ENCODE measurements at places on chromosomes 7 and 10.
A peak's percentile ranks its signal among the peaks of the same experiment; 100 is the strongest.

- H3K27me3 ChIP-seq: no peaks in the 10 kb centered on the region
- H3K4me3 ChIP-seq: no peak overlapping the region
- peak; percentile 93 for ATAC-seq
- H3K36me3 ChIP-seq: no peaks in the 10 kb centered on the region
Observed at GRCh38 chr7:12670000-12670729, 17.3 kb upstream of the ARL4A start.

GRCh38 chr10:60363187-60363586 is 26.5 kb downstream of the ANK3 start:
- no peaks in the 10 kb centered on the region for H3K36me3 ChIP-seq
- H3K4me3 ChIP-seq: no peak overlapping the region
- H3K27me3 ChIP-seq: no peaks in the 10 kb centered on the region

- H3K4me3 ChIP-seq: no peak overlapping the region
- no peaks in the 10 kb centered on the region for H3K4me1 ChIP-seq
- ATAC-seq: no peak
- no peak overlapping the region for H3K27ac ChIP-seq
- H3K36me3 ChIP-seq: no peaks in the 10 kb centered on the region
Observed at GRCh38 chr7:27608776-27609495, 53.7 kb downstream of the HIBADH start.

DNA sequence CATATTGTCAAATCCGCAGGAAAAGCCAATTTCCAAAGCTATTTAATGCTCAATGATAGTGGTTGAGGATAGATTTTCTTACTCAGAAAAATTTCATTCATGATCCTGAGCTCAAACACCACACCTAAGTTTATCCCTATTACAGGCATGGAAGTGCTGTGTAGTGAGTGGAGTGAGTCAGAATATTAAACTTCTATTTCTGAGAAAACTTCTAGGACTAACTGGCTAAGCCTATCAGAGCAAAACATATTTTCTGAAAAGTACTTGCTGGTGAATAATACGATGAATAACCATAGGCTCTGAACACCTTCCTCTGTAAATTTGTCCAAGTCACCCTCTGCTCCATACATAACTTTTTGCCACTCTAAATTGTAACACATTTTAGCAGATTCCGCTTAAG is 221.5 kb downstream of the SUGCT start:
- no peak overlapping the region for H3K27ac ChIP-seq
- H3K4me3 ChIP-seq: no peak overlapping the region
- H3K36me3 ChIP-seq: no peaks in the 10 kb centered on the region

- no peak for ATAC-seq
- H3K27me3 ChIP-seq: no peaks in the 10 kb centered on the region
- H3K36me3 ChIP-seq: peaks cover 68% of the 10 kb centered on the region
- peak overlapping the region; percentile 90 for H3K27ac ChIP-seq
- peak overlapping the region; percentile 86 for H3K4me3 ChIP-seq
Observed at GRCh38 chr10:100986623-100986951, 710 bp downstream of the MRPL43 start.

GRCh38 chr7:116162254-116162653 is 48.1 kb upstream of the TES start:
- H3K27me3 ChIP-seq: no peaks in the 10 kb centered on the region
- ATAC-seq: no peak
- H3K4me1 ChIP-seq: no peaks in the 10 kb centered on the region
- H3K27ac ChIP-seq: no peak overlapping the region

DNA sequence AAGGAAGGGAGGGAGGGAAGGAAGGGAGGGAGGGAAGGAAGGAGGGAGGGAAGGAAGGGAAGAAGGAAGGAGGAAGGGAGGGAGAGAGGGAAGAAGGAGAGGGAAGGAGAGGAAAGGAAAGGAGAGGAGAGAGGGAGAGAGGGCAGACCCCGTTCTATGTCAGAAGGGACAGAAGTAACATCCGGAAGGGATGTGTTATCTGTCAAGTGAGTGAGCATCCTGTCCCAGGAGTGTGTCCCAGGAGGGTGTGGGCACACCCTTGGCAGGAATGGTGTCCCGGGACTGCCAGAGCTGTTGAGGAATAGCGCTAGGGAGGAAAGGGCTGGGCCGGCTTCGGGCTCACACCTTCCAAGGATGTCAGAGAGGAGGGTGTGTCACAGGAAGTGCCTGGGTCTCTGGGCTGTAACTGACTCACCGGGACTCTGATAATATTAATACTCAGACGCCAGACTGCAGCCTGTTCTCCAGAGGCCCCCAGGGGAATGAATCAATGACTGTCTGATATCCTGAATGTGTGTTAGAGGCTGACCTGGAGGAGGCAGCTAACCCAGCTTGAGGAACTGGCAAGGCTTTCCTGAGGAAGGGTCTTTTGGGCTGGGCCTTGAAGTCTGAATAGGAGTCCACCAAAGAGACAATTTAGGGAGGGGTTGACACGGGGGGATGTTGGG is 125.6 kb upstream of the TNRC18 start:
- no peak overlapping the region for H3K4me3 ChIP-seq
- no peaks in the 10 kb centered on the region for H3K27me3 ChIP-seq
- H3K4me1 ChIP-seq: no peaks in the 10 kb centered on the region
- peak; percentile 71 for ATAC-seq
- H3K27ac ChIP-seq: peak overlapping the region; percentile 31

DNA sequence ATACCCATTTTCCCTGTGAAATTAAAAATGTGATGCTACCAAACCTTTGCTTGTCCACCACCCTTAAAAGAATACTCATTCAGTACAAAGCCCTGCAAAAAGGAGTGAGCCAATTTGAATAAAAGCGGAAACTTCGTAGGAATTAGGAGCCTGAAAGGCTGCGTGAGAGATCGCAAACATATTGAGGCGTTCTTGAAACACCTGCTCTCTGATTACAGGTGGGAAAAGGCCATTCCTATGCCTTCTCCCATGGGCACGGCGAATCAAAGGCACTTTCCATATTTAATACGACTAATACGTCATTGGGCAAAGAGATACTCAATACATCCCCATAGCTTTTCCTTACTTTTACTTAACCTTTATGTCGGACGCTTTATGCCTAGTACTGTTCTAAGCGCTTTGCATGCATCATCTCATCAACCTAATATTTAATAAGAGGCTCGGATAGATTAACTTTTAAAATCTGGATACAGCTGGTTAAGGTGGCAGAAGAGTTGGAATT is 30.9 kb upstream of the KMT2E start:
- peak overlapping the region; percentile 71 for H3K4me3 ChIP-seq
- H3K4me1 ChIP-seq: peaks cover 30% of the 10 kb centered on the region
- no peak for ATAC-seq
- H3K36me3 ChIP-seq: no peaks in the 10 kb centered on the region

GRCh38 chr10:72948762-72949161 is 5.8 kb downstream of the PLA2G12B start:
- no peaks in the 10 kb centered on the region for H3K36me3 ChIP-seq
- H3K4me3 ChIP-seq: no peak overlapping the region
- no peak for ATAC-seq
- peaks cover 6% of the 10 kb centered on the region for H3K27me3 ChIP-seq
- no peak overlapping the region for H3K27ac ChIP-seq

- no peak overlapping the region for H3K27ac ChIP-seq
- no peaks in the 10 kb centered on the region for H3K27me3 ChIP-seq
- no peaks in the 10 kb centered on the region for H3K36me3 ChIP-seq
- H3K4me3 ChIP-seq: no peak overlapping the region
Observed at GRCh38 chr10:20233423-20233822, 417.2 kb downstream of the PLXDC2 start.

DNA sequence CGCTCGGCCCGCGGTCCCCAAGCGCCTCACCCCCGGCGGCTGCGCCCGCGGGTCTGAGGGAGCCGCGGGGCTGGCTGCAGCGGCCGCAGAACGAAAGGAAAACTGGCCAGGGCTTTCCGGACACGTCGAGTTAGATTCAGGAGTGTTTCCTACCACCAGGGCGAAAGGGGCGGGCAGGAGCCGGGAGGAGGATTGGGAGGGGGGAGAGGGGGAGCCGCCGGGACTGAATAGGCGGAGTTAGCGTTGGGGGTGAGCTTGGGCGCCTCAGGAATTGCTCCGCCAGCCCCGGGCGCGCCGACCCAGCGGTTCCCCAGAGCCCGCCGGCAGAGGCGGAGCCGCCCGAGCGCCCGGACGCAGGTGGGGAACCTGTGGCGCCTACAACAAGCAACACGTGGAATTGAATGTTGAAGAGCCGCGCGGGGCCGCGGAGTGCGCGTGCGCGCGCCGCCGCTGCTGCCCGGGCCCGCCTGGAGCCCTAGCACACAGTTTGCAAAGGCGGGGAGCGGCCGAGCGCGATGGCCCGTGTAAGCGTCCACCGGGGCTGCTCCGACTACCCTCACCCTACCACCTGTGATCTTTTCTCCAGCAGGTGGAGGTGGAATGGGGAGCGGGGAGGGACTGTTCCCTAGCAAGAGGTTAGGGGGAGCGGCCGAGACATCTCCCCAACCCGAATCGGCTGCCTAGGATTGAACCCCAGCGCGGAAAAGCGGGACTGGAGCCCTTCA is at the start of gene CADPS2:
CADPS2 (minus strand) TSS at position 104 of the 725 bp plus-strand sequence. CDS start 123 bp downstream, outside the sequence.
- ATAC-seq: peak; percentile 92
- peak within 1 kb of the TSS; percentile 82 for H3K4me3 ChIP-seq
- no peaks in the 10 kb centered on the region for H3K36me3 ChIP-seq
- peaks cover 47% of the 10 kb centered on the region for H3K4me1 ChIP-seq

DNA sequence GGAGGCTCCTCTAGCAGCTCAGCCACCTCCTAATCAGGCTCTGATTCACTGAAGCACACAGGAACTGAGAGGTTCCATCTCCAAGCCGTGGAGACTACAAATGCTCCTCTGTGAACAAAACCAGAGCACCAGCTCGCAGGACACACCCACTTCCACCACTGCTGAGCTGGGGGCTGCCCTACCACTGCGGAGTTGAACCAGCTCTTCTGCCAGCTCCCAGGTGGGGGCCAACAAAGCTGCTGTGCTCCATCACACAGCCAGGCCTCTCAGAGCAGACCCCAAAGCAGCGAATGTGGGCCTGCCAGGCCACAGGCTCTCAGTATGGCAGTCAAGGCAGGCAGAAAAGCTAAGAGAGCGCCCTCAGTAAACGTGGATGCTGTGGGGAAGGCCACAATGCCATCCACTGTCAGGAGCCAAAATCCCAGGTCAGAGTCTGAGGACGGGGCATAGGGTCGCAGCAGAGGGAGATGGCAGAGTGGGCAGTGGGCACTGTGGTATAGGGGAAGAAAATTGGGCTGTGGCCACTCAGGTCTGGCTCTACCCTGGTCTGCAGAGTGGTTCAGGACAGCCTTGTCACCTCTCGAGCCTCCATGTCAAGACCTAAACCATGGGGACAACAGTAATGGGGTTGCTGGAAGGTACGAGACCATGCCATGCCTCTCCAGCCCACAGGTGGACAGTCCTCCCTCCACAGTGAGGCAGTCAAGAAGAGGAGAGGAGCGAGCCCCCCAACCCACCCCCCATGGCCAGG is 82.1 kb downstream of the GRID1 start:
- H3K4me3 ChIP-seq: no peak overlapping the region
- H3K4me1 ChIP-seq: no peaks in the 10 kb centered on the region
- no peaks in the 10 kb centered on the region for H3K36me3 ChIP-seq
- no peak for ATAC-seq
- no peak overlapping the region for H3K27ac ChIP-seq

GRCh38 chr10:15461353-15462108 is 90.4 kb upstream of the FAM171A1 start:
- H3K27me3 ChIP-seq: no peaks in the 10 kb centered on the region
- no peak overlapping the region for H3K27ac ChIP-seq
- no peak overlapping the region for H3K4me3 ChIP-seq
- no peaks in the 10 kb centered on the region for H3K4me1 ChIP-seq

DNA sequence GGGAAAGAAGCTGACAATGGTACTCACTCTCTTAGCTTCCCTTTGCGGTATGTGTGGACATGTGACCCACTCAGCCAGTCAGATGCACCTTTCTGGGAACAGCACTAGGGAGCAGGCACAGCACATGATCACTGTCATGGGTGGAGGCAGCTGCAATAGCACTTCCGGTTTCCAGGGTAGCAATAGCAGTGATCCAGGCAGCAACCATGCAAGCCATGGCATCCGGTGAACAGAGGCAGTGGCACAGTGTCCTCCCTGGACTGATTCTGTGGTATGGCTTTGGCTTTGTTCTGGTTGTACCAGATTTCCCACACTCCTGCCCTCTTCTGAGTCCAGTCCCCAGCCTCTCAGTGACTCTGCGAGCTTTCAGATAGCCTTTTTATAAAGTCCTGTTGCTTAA is 86.8 kb upstream of the NAMPT start:
- no peak overlapping the region for H3K4me3 ChIP-seq
- no peak overlapping the region for H3K27ac ChIP-seq
- H3K27me3 ChIP-seq: no peaks in the 10 kb centered on the region
- H3K4me1 ChIP-seq: peaks cover 7% of the 10 kb centered on the region

Measured in gastroesophageal sphincter (tissue), 4 donors.